ENCODE measurements at places on chromosomes 13 and 19.

DNA sequence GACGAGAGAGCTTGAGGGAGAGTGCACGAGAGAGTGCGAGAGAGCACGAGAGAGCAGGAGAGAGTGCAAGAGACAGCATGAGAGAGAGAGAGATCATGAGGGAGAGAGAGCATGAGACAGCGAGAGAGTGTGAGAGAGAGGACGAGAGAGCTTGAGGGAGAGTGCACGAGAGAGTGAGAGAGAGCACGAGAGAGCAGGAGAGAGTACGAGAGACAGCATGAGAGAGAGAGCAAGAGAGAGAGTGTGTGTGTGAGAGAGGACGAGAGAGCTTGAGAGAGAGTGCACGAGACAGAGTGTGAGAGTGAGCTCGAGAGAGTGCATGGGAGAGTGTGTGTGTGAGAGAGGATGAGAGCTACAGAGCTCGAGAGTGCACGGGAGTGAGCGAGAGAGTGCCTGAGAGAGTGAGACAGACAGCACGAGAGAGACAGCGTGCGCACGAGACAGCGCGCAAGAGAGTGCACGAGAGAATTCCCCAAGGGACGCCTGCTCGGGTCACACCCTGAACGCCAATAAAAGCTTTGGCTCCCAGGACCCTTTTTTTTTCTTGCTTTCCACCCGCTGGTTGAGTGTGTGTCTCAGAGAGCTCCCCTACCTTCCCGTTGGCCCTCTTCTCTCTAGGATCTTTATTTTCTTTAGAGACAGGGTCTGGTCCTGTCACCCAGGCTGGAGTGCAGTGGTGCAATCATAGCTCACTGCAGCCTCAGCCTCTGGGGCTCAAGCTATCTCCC, 3.7 kb downstream of the CD70 start:
- DNase-seq, result no peak

- no peak for DNase-seq
Measured at GRCh38 chr19:31656507-31656906, 307.3 kb upstream of the TSHZ3 start.

DNA sequence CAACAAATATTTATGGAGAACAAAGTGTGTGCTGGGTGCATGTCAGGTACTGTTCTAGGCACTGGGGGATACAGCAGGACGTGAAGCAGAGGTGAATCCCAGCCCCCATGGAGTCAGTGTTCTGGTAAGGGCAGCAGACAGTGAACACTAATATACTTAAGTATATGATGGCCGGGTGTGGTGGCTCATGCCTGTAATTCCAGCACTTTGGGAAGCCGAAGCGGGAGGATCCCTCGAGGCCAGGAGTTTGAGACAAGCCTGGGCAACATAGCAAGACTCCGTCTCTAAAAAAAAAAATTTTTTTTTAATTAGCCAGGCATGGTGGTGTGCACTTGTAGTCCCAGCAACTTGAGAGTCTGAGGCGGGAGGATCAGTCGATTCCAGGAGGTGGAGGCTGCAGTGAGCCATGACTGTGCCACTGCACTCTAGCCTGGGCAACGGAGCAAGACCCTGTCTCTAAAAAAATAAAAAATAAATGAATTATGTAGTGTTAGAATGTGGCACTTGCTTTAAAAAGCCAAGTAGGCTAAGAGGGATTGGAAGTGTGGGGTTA, 22.6 kb downstream of the CHST8 start:
- DNase-seq, result no peak

DNA sequence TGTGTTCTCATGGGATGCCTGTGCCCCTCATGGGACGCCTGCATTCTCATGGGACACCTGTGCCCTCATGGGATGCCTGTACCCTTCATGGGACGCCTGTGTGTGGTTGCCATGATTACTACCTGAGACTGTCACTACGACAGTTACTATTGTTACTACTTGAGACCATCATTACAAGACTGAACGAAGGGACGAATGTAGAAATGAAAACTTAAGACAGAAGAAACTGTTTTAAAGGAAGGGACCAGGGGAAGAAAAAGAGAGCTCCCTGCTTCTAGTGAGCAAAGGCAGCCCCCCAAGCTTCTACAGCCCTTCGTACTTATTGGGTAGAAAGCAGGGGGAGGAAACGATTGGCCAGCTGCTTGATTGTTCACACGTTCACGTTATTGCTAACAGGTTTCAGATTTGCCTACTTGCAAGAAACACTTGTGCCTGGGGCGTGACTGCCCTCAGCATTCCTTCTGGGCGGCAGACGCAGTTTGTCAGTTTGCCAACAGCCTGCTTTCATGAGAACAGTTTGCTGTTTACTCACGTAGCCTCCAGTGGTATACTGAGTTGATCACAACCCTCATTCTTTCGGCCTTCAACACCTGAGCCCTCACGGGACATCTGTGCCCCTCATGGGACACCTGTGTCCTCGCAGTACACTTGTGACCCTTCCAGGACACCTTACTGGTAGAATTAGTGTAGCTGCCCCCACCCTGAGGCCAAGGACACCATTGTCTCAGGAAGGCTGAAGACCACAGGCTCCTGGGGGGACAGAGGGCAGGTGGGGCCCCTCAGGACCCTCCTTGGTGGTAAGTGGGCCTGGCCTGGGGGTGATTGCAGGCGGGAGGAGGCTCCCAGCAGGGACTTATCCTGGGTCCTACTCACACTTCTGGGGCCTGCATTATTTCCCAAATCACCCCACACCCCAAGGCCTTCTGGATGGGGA, 2.5 kb upstream of the S1PR4 start:
- DNase-seq, result peak; percentile 79

GRCh38 chr13:61778531-61778930, 362.9 kb upstream of the PCDH20 start:
- DNase-seq, result no peak

GRCh38 chr19:30812099-30812678, 440.0 kb downstream of the ZNF536 start:
- no peak for DNase-seq

GRCh38 chr13:76764429-76764828, 121.8 kb downstream of the KCTD12 start:
- no peak for DNase-seq

Data from T47D (cell line).